Activated CD4-positive, alpha-beta T cell treated with anti-CD3 and anti-CD28 coated beads, Interleukin-2, amount 50 U/mL, for 4 hours (primary cell): ENCODE measurements at places on chromosomes 12 and 14.
A peak's percentile ranks its signal among the peaks of the same experiment; 100 is the strongest.

GRCh38 chr12:110857528-110857927 lies 10.7 kb downstream of the CCDC63 start:
- no peak for DNase-seq

- DNase-seq, result no peak
Measured at GRCh38 chr14:36600431-36600830, 18.0 kb upstream of the NKX2-8 start.

DNA sequence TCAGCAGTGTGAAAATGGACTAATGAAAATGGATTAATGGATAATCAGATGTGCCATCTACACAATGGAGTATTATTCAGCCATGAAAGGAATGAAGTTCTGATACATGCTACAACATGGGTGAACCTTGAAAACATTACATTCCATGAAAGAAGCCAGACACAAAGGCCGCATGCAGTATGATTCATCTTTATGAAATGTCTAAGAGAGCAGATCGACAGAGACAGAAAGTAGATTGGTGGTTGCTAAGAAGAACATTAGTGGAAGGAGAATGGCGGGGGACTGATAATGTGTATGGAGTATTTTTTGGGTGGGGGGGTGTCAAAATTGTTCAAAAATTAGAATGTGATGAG lies 47.3 kb downstream of the PRKAB1 start:
- no peak for DNase-seq

DNA sequence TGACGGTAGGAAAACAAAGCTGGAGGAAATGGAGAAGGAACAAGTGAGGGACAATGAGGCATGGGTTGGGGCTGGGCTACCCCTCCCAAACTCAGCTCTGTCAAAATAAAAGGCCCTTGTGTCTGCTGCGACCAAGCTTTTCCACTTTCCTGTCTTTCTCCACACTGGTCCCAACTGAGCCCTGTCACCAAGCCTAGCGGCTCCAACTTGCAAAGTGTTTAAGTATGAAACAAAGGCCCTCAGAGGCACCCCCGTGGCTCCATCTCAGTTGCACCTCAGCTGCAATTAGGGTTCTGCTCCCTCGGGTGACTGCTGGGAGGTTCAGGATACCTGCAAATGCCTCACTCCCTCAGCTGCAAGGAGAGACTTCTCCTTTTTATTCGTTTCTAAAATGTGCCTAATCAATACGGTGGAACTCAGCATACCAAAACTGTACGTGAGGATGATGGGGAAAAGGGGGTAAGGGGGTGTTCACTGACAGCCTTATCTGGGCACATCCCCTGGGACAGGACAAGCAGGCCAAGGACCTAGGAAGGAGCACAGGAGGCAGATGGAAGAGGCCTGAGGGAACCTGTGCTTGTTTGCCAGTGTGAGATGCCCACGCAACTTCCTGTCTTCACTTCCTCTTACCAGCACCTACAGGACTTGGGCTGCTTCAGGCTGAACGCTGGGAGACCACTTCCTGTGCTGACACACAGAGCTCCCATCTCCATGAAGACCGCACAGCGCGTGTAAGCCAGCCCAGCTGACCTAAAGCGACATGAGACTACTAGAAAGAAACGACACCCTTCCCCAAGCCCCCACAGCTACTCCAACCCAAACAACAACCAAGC lies 8.9 kb downstream of the VAMP1 start:
- DNase-seq, result peak; percentile 63
